ENCODE measurements at places on chromosomes 12 and 14.
A peak's percentile ranks its signal among the peaks of the same experiment; 100 is the strongest.

- DNase-seq = no peak
These were observed 13.5 kb upstream of the GTF2A1 start for GRCh38 chr14:81234278-81234677.

DNA sequence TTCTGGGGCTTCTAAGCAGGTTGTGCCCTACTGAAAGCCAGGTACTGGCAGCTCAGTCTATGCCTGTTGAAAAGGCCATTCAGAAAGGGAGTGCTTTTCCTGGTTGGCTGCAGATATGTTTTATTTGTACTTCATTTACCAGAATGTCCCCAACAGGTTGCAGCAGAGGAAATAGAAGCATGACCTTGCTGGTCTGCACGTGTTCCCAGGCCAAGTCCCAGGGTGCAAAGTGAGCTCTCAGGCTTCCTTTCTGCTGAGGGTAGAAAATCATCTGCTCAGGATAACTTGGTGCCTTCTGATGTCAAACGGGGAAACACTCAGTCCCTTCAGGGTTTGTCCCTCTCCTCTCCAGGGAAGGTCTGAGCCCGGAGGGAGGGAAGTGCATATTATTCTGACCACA is 356.4 kb downstream of the BCL11B start:
- no peak for DNase-seq

- DNase-seq = no peak
These were observed 87.0 kb upstream of the VRK1 start for GRCh38 chr14:96710060-96710666.

DNA sequence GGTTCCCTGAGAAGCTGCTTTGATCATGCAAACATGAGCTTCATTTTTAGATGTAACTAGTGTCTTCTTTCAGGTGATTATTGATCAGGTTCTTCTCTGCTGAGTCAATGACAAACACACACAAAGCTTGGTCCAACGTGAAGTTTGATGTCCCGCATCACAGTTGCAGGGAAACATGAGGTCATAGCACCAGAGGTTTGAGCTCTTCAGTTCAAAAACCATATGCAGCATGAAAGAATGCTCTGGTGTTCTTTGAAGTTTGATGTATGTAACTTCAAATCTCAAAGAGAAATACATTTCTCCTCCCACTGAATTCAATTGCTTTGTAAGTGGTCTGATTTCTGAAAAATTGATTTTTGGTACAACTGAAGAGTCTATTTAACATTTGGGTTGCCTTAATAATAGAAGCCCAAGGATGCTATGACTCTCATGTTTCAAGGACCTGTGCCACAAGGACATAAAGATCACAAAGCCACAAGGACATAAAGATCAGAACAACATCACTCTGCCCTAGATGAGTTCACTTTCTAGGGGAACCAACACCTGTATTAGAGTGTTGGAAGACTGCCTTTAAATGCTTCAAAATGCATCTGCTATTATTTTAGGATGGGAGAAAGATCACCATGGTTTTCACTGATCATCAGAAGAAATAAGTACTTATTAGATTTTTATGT is 31.1 kb upstream of the AMIGO2 start:
- DNase-seq = no peak

DNA sequence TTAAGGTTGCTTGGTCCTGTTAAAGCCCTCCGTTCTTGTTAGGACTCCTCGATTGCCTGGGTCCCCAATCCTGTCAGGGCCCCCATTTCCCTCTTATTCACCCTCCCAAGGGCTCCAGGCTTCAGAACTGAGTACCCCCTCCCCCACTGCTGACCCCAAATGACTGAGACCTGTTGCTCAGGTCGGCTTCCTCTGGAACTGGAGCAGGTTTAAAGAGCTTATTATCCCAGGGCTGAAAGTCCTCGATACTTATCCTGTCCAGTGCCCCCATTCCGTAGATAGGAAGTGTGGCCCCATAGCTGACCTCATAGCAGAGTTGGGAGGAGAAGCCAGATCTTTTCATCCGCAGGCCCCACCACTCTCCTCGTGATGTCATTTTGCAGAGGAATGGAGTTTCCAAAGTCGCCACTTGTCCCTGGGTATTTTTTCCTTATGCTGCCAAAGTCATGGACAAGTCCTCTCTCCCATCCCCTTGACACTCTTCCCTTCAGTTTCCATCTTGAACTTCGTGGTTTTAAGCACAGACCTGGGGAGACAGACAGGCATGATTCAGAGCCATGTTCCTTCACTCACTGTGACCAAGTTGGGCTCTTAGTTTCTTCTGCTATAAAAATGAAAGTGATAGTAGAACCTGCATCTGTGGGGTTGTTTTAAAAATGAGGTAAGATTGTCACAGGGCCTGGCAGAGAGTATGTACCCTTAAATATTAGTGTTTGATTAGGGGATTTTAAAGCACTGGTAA is 1.2 kb downstream of the USP30 start:
- DNase-seq = peak; percentile 23

GRCh38 chr12:1318327-1319031 is 275.9 kb downstream of the FBXL14 start:
- DNase-seq = peak; percentile 55

DNA sequence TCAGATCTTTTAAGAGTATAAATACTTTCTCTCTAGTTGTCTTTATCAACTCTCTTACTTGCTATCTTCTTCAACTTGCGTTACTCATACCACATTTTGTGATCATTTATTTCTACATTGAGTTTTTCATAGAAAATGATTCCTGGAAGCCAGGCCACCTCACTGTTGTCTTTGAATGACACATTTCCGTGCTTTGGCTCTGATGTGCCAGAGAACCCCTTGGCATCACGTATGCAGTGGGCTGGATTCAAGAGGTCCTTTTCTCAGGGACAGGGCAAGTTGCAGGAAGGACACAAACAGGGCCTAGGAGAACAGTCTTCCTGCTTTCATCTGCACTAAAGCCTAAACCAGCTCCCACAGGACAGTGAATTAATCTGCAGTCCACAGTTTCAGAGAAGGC is 70.3 kb upstream of the PYGL start:
- no peak for DNase-seq

- no peak for DNase-seq
These were observed 99.3 kb downstream of the SPTSSA start for GRCh38 chr14:34362641-34363251.

DNA sequence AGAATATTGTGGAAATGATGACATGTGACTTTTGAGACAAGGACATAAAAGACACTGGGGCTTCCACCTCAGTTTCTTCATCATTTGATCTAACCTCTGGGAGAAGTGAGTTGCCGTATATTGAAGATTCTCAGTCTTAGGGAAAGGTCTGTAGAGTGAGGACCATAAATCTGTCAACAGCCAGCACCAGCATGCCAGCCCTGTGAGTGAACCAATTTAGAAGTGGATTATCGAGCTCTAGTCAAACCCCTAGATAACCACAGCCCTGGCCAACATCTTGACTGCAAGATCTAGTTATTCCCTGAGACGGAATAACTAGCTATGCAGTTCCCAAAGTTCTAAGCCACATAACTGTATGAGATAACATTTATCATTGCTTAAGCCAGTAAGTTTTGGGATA is 108.8 kb upstream of the PTPRR start:
- DNase-seq = no peak

DNA sequence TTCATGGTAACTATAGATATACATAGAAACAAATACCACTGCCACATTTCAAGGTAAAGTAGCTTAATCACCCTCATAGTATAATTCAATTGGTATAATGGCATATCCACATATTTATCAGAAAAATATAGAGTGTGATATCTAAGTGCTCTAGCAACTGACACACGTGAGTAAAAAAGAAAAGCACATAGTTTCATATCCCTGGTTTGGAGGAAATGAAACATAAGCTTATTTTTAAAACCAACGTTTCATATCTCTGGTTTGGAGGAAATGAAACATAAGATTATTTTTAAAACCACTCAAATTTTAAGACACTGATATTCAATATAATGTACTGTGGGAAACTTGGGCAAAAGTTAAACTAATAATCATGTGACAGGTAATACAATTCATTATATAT is 2.1 kb downstream of the OR6C70 start:
- no peak for DNase-seq

- no peak for DNase-seq
These were observed 55.1 kb downstream of the ERH start for GRCh38 chr14:69342928-69343525.

DNA sequence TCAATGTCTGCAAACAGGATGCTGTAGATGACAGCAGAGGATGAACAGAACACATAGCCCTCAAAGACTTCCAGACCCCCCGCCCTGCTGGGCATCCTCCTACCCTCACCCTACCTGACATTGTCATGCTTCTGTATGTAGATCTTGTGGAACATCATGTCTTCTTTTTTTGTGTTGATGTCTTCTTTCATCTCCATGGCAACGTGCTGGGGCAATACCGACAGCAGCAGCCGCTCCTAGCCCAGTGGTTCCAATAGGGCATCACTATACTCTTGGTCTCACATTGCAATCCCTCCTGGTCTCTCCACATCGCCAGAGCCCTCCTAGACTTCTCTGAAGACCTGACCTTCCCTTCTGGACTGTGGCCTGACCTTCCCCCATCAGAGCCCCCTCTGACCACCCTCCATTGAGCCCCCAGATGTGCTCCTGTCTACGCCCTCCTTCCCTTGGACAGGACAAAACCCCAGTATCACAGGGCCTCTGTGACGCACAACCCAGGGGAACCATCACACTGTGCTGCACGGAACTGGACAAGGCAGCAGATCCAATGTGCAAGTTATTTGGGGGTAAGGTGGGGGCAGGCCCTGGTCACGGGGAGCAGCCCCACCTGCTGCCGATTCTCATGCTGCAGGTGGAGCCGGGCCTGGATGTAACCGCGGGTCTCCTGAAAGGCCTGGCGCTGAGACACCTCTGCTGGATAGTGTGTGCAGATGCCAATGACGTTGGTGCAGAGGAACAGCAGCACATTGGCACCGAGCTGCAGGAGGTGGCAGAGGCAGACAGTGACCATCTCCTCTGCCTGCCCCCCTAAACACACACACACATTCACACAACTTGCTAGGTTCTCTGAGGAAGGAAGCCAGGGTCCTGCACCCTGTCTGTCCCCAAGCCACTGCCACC is 11.1 kb downstream of the ADCY6 start:
- no peak for DNase-seq
